ENCODE measurements at places on chromosomes 3 and 15. TPM values are rescaled to one million over a fixed set of nuclear protein-coding genes. Genes with fewer than 3 reads are reported as not detected.

The SLC24A5 gene
- not detected for total RNA-seq

The SKOR1 gene
- not detected for total RNA-seq

- DNase-seq = peak; percentile 65
Observed at GRCh38 chr3:107598926-107599771, 76.4 kb downstream of the BBX start.

The CMSS1 gene
- 49.1 TPM for total RNA-seq
